Fibroblast of skin of left biceps (primary cell): ENCODE measurements at places on chromosomes 1 and 21.

DNA sequence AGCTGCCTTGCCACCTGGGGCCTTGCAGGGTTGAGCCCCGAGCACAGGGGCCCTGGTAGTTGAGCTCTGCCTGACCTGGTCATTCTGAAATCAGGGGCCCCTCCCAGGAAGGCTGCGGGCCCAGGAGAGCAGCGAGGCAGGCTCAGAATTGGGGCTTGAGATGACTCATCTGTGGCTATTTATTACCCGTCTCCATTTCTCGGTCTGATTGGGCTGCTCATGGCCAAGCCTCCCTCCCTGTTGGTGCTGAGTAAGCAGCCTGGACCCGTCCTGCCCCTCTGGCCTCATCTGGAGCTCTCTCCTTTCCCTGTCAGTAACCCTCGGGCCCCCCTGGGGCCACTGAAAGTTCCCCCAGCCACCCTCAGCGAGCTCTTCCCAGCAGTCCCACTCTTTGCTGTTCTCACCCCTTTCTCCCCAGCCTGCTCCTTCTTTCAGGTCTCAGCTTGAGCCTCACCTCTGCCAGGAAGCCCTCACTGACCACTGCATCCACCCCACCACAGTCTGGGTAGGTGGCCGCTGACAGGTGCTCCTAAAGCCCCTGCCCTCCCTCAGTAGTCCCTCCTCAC is 11.0 kb upstream of the TNFRSF8 start:
- peak; percentile 34 for DNase-seq

GRCh38 chr21:45640888-45641479 is 2.5 kb upstream of the PCBP3 start:
- no peak for DNase-seq

- DNase-seq, result no peak
Measured at GRCh38 chr21:26842300-26842699, 2.9 kb downstream of the ADAMTS1 start.

DNA sequence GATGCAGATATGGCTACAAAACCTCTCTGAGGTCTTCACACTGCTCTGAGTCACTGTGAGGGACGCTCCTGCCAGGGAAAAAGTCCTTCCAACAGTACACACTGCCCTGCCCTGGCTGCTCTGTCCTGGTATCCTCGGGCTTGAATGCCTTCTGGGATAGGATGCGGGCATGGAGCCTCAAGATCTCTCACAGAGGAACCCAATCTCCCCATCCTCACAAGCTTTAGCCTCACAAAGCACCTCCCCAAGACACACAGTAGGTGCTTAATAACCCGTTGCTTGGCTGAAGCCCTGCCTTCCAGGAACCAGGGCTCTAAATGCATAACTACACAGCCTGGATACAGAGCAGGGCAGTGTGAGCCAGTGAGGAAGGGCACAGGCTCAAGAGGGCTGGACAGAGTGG is 9.2 kb downstream of the RAP1GAP start:
- DNase-seq, result no peak

DNA sequence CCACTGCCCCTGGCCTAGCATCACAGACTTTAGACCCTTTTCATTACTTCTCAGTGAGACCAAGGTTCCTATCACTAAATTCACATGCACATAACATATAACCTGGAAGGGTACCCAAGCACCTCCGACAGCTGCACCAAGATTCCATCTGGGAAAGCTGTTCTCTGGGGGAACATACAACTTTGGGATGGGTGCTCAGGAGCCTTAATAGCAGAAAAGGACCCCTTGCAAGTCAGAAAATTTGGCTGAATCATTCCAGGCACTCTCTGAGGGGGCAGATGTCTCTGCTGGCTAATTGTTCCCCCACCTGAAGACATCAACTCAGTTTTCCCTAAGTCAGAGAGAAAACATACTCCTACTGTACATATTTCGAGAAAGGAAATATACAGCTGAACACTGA is 41.3 kb upstream of the PSEN2 start:
- DNase-seq, result no peak

DNA sequence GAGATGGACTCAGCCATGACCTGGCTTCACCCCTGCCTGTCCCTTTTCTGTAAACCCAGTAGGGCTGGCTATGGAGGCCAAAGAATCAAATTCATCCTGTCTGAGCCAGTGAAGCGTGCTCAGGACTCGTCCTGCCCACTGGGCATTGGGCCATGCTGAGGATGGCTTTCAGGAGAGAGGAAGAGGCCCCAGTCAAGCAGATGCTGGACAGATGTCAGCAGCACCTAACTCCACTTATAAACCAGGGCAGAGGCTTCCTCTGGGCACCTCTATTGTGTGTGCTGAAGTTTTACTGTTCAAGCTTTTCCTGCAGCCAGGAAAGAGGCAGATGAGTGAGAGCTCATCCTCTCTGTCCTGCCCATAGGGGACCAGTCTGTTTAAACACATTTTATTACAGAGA is 97.4 kb upstream of the GCLM start:
- DNase-seq, result no peak

DNA sequence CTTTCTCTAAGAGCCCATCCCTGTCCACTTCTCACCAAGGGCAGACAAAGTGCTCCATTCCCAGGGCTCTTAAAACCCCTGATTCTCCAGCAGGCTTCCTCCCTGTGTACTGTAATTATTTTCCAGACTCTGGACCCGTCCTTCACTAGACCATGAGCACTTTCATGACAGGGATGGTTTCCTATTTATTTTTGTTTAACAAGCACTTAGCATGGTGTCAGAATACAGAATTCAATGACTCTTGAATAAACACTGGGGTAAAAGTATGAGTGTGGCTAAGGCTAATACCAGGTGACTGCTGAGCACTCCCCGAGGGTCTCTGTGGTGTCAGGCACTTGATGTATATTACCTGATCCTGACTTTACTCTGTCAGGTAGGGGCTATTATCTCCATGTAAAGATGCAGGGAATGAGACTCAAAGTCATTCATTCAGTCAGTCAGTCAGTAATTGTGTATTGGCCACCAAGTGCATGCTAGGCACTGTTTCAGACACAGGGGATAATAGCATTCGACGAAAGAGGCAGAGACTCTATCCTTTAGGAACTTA is 47.2 kb downstream of the C1orf21 start:
- no peak for DNase-seq

DNA sequence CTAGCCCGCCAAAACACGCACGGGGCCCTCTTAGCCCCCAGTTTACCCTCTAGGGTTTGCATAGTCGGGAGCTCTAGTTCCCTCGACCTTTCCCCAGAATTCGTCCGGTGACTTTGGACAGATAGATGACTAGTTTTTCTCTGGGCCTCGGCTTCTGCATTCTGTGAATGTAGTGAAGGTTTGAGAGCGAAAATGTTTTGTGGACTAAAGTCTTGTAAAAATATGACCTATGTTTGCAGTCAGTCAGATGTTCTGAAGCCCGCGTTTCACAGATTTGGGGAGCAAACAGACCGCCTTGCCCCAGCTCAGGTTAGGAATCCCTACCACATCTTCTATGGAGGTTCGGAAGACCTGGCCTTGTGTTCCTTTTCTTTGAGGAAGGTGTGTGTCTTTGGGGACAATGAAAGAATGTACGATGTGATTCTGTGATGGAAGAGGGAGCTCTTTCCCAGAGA is 401 bp downstream of the UQCRH start:
- DNase-seq, result no peak

GRCh38 chr1:224080115-224080774 is 33.7 kb upstream of the FBXO28 start:
- DNase-seq, result no peak

DNA sequence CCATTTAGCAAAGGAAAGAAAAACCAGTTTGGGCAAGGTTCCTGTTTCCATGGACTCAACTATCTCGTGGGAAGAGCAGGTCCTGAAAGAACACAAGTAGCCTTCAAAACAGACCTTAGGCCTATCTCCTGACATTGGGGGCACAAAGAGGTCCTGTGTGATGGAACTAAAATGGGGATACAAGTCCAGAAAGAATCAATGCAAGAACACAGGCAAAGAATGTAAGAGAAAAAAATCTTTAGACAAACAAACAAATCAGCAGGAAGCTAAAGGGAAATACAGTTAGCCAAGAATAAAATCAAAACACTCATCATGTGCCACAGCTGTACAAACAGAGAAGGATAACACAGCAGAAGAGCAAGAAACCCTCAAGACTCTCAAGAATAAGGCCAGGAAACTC is 28.2 kb downstream of the SLC30A10 start:
- no peak for DNase-seq

DNA sequence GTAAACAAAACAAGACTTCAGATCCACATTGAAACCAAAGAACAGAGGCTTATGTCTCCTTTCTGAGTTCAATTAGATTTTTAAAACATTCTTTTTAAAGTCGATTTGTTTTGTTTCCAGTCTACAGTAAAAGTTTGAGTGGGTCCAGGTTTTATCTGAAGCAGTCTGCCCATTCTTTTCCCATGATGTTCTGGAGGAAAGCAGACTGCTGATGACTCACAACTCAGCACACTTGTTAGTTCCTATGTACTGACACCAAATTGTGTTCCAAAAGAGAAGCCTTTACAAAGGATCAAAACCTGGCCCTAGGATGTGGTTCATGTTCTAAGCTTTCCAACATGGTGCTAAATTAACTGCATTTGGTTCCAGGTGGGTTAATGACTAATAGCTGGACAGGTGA is 11.4 kb upstream of the CCN1 start:
- no peak for DNase-seq

DNA sequence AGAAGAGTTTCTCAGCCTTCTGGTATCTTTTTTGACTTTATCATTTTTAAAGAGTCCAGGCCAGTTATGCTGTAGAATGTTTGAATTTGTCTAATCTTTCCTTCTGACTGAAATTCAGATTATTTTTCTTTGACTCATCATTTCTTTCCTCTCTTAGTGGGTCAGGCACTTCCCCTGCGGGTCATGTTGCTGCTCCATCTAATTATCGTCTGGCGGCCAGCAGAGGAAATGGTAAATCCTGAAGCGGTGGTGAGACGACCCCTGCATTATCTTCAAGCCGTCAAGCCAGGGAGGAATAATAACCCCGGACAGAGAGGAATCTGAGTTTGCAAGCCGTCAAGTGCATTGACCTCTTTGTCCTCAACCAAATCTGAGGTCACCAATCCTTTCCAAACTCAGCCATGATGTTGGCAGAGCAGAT is 102.1 kb downstream of the ADSS2 start:
- DNase-seq, result no peak

DNA sequence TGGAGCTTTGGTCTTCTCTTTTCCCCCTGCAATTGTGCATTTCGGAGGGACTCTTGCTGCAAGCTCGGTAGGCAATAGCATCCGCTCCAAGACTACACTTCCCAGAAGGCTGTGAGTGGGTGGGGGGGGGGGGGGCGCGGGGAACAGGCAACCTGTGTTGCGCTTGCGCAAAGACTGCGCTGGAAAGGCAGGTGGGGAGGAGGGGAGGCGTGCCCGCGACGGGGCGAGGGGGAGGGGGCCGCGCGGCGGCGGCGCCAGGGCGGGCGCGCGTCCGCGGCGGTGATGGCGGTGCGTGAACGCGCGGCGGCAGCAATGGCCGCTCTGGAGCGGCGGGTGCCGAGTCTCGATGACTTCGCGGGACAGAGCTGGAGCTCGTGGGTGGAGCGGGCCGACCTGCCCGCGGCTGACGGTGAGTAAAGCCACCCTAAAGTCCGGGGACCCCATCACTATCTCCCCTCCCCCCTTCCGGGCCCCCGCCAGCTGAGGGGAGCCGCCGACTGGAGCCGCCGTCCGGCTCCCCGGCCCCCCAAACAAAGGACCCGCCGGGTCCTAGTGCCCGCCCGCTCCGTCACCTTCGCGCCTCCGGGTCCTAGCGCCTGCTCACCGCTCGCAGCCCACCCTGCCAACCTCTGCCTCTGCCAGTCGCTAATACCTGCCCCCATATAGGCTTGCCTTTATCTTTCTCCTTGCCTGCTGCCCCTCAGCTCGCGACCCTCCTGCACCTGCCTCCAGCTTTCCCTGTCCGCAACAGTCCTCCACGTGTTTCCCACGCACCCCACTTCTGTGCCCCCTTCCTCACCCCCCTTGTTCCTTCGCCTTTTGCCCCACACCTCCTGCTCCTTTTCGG is at the start of gene ATXN7L2:
TSS of gene ATXN7L2 (plus strand) at position 234 of the 847 bp plus-strand sequence. CDS start at position 283, 49 bp downstream.
- DNase-seq, result peak; percentile 81

DNA sequence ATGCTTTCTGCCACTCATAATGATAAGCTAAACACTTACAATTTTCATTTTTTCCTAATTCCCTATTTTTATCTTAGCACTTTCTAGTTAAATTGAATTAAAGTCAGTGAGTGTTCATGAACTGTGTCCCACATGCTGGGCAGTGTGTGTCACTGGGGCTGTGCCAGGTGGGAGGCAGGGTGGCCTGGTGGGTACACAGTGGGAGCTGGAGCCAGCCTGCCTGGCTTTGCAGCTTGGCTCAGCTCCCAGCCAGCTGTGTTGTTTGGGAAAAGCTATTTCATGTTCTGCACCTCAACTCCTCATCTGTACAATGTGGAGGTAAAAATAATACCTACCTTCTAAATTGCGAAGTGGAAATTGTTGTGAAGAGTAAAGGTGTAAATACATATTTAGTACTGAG is 238.4 kb downstream of the PLA2G4A start:
- no peak for DNase-seq

DNA sequence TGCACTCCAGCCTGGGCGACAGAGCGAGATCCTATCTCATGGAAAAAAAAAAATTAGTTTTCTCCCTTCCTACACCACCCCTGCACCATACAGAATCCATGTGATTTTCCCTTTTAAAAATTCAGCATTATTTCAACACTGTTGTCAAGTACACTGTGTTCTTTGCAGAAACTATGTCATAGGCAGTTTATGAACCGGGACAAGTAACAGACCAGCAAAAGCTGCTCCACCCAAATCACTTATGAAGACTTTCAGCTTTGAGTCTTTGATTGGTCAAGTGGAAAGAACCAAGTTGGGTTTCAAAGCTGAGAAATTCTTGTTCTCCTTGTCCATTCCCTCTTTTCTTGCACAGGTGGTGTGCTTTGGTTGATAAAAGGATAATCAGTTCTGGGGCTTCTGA is 173.0 kb downstream of the CDC7 start:
- DNase-seq, result no peak

DNA sequence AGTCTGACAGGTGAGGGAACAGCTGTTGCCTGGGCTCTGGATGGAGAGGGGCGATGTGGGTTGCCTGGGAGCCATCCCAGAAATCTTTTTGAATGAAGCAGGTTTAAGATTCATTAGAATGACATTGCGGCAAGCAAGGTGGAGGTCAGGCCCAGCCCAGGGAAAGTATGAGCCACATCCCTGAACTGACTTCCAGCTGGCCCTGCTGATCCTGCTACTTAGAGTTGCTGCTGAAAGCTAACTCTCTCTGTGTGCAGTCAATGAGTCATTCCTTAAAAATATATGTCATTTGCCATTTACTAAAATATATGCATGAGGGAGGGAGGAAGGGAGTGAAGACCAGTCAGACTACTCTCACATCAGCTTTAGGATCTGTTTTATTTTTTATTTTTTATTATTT is 54.3 kb upstream of the RAB3GAP2 start:
- DNase-seq, result no peak

GRCh38 chr1:54950369-54951163 is 29.9 kb upstream of the TMEM61 start:
- DNase-seq, result peak; percentile 66

DNA sequence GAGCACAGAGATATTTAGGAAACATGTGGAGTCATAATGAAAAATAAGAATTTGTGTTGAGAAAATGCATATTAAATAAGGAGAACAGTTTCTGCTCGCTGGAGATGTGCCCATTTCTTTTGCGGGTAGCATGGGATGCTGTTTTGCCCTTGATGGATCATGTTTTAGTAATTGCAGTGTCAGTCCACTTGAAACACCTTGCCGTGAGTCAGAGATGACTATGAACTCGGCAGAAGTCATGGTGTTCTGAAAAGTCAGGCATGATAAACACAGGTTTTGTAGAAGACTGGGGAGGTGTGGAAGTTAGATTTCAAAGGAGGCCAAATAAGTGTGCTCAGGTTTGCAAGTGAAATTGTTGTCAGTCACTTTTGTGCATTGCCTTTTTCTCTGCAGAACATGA is 315.0 kb upstream of the LRRC7 start:
- no peak for DNase-seq
